EL (cell line): ENCODE measurements at places on chromosomes 12 and 14.

- DNase-seq, result no peak
Measured at GRCh38 chr12:102961466-102961855, 4.0 kb downstream of the ASCL1 start.

GRCh38 chr12:27573972-27574371 is 50.0 kb downstream of the PPFIBP1 start:
- DNase-seq, result peak; percentile 98

DNA sequence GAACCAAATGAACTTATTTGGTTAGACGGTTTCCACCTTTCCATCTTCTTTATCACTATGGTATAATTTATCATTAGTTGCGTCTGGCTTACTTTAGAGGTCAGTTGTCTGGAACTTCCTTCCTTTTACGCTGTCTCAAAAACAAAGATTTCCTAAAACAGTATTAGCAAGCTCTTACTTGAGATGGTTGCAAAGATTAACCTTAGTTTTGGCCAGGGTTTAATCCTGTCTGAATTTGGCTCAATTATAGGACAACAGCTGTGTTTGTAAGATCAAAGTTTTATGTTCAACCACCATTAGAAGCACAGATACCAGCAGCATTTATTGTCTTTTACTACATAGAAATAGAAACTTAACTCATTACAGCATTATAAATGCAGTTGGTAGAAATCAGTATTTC is 7.9 kb upstream of the WASHC3 start:
- no peak for DNase-seq

GRCh38 chr14:88562532-88562830 is 356 bp upstream of the ZC3H14 start:
- DNase-seq, result no peak

DNA sequence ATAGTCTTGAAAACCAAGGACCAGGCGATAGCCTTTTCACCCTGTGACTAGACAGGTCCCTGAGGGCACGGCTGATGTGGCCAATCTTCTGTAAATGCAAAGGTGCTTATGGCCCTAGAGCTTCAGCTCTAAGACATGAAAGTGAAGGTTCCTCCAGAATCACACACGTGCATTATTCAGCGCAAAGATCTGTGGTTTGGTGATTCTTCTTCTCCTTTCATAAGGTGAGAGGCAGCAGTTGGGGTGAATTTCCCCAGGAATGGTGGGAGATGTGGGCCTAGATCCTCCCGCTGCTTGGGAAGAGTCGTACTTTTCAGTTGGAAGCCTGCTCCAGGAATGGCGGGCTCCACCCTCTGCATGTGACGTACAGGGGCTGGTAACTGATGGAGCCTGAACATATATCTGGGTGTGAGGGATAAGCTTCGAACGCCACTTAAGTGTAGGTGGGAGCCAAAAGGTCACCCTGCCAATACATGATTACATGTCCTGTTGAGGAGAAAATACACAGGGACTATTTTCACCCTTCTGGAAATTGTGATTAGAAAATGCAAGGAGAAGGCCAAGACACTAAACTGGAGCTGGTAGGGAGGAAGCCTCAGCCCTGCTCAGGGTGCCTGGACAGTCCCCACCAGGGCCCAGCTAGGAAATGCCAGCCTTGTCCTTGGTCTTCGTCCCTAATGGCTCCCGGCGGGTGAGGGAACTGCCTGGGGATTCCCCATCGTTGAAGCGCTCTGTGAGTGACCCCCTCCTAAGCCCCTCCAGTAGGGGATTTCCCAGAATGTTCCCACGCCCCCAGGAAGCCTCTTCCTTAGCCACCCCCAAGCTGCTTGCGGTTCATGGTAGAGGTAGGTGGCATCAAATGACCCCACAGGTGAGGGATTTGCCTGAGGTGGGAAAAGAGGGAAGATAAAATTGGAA is 17.6 kb downstream of the BATF start:
- no peak for DNase-seq

DNA sequence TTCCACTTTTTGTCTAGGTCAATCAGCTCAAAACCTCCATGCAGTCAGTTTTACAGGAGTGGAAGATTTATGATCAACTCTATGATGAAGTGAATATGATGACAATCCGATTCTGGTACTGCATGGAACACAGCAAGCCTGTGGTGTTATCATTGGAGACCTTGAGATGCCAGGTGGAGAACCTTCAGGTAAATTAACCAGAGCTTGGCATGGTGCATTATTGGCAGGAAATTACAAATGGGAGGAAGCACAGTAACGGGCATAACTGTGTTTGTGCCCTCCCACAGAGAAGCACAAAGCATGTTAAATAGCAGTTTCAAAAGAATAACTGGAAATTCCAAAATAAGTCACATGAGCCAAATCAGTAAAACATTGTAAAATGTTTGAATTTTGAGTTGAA is 135.6 kb downstream of the ESR2 start:
- DNase-seq, result no peak

DNA sequence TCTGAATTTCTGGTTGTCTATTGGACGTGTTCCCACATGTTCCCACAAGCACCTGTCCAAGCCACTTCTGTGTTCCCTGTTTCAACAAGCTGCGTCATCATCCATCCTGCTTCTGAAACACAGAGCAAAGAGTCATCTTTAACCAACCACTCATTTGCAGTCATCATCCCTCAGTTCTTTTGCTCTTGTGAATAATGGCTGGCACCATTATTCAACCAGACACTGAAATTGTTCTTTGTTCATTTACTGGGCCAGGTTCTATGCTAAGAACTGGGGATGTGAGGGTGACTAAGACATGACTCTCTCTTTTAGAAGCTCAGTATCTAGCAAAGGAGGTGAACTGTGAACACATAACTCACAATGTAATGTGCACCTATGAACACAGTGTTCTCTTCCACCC is 40.7 kb upstream of the ANO4 start:
- no peak for DNase-seq

- DNase-seq, result no peak
Measured at GRCh38 chr14:32826404-32827082, 112.1 kb upstream of the NPAS3 start.

DNA sequence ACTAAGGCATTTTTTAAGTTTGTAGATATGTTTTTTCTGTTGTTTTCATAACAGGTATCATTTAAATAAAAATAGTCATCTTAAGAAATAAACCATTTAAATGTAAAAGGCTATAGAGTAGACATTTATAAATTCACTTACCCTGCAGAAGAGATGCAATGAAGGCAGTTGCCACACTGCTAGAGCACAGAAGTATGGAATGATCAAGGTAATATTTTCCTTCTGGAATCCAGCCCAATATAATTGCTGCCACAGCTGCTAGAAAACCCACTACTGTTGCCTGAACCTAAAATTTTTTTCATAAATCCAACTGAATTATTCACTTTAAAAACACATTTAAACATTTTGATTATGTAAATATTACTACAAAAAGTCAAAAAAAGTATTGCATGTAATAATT is 69.2 kb downstream of the SLC41A2 start:
- no peak for DNase-seq

DNA sequence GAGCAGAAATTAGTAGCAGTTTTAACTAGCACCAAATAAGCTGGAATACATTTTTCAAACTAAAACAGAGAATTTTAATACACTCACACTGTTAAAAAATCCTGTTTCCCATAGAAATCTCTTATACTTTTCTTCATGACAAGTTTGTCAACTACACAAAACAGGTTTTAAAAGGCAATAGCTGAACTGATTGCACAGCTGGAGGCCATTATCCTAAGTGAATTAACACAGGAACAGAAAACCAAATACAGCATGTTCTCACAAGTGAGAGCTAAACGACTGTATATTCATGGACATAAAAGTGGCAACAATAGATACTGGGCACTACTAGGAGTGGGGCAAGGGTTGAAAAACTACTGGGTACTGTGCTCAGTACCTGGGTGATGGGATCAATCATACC is 11.6 kb upstream of the HAL start:
- DNase-seq, result no peak

DNA sequence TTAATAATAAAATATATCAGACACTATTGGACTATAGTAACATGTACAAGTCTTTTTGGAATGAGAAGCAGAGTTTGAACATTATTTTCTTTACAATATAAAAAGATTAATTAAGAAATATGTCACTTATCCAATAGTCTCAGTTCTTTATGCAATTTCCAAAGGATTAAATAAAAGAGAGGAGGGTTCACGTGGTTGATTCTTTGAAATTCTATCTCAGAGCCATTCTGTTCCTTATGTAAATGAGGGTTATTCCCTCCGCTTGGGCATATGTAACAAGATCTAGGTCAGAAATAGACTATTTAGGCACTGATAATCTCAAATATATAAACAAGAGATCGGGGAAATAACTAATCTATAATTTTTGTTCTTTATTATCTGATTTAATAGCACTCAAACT is 2.1 kb upstream of the TUBA1A start:
- DNase-seq, result no peak

- no peak for DNase-seq
Measured at GRCh38 chr14:100677152-100677551, 49.5 kb upstream of the DLK1 start.

- DNase-seq, result no peak
Measured at GRCh38 chr12:129179941-129180553, 326.8 kb downstream of the GLT1D1 start.

- no peak for DNase-seq
Measured at GRCh38 chr14:59570122-59570521, 6.5 kb downstream of the CCDC175 start.

- DNase-seq, result peak; percentile 37
Measured at GRCh38 chr12:14768823-14769405, 34.4 kb downstream of the WBP11 start.

GRCh38 chr12:42585154-42585840 is 4.2 kb downstream of the PRICKLE1 start:
- no peak for DNase-seq

DNA sequence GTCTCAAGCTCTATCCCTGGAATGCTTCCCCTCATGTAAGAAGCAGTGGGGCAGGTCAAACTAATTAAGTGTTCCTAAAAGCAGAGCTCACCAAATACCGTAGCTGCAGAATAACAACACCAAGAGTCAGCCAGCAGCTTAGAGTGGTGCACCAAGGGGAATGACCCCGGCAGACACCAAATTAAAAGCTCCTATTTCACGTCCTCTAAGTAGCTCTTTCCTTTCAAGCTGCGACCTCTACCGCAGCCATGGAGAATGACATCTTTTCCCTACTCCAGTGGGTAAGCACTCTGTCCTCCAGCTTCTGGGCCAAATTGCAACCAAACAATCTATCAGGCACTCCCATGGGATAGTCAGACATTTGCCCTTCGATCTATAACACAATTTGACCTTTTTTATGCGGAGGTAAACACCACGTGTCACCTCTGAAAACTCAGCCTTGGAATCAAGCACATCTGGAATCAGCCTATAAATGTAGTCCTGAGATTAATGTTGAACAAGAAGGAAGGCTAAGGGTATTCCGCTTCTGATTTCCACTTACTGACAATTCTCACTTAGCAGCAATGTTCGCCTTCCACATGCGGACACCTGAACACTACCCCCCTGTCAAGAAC is 67.6 kb upstream of the CDKN3 start:
- peak; percentile 71 for DNase-seq

DNA sequence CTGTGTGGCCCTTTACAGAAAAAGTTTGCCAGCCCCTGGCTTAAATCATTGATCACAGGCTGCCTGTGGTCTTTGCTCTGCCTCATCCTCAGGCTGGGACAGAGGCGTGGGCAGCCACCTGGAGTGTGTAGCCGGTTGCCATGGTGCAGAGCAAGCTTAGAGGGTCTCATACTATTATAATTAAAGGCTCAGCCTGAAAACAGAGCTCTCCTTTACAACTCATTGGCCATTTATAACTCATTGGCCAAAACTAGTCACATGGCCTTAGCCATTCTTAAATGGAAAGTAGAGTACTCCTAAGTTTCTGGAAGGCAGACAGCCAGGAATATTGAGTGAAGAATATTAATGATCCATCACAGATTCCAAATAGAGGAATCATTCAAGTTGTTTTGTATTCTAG is 3.0 kb downstream of the HSP90B1 start:
- DNase-seq, result no peak

DNA sequence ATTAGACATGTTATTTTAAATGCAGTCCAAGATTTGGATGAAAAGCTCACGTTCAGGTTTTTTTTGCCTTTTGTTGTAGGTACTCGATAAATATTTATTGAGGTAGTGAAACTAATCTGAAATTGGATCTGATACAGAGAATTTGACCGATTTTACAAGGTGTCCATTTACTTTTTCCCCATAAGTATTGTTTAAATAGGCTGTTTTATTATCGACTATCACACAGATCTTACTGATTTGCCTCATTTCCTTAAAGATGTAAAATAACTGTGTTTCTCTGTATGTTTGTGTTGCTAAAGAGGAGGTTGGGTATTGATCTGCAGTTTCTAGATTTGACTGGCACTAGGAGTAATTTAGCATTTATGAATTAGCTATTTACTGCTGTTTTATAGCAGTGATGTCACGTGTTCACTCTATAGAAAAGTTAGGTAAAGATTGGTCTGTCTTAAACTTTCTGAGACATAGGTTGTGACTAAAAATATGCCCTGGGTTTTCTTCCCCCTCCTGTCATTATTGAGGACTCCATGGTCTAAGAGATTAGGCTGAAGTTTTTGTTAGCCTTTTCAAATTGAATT is 3.5 kb downstream of the RAP1B start:
- DNase-seq, result no peak

DNA sequence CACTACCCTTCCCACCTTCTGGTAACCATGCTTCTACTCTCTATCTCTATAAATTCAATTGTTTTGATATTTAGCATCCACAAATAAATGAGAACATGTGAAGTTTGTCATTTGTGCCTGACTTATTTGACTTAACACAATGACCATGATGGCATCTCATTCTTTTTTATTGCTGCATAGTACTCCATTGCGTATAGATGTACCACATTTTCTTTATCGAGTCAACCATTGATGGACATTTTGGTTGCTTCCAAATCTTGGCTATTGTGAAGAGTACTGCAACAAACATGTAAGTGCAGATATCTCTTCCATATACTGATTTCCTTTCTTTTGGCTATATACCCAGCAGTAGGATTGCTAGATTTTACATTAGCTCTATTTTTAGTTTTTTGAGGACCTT is 73.6 kb downstream of the PTPRQ start:
- DNase-seq, result no peak

GRCh38 chr14:42141328-42141727 is 534.7 kb downstream of the LRFN5 start:
- DNase-seq, result no peak

DNA sequence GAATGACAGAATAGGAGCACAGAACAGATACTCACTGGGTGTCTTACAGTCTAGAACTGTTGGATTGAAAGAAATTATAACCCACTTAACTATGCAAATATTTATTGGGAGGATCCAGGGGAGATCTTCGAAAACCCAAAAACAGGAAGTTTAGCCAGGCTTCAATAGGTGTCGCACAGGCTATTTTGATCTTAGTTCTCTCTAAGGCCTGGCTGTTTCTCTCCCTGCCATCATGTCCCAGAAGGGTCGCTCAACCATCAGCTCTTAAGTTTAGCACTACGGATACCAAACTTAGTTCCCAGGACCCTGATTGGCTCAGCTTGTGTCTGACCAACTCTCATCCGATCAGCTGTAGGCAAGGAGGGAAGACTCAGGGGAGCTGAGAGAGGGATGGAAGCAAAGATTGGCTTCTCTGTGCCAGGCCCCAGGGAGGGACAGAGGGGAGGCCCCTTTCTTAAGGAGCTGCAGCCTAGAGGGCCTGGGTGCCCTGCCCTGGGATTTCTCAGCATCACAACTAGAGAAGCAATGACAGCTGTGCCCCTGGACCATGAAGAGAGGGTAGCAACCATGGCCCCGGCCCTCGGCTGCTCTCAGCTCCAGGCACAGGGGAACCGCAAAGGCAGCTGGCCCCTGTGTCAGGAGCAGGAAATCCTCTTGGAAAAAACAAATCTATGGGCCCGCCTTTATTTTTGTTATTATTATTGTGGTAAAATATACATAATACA is 13.5 kb downstream of the PHETA1 start:
- no peak for DNase-seq

- DNase-seq, result peak; percentile 55
Measured at GRCh38 chr12:121214166-121214777, 4.3 kb downstream of the P2RX4 start.

- no peak for DNase-seq
Measured at GRCh38 chr12:27334042-27334720, 1.5 kb downstream of the BMAL2 start.
